ENCODE measurements at places on chromosomes 6 and 20. TPM values are rescaled to one million over a fixed set of nuclear protein-coding genes. Genes with fewer than 3 reads are reported as not detected.

The ELOVL4 gene
- 9.0 TPM for total RNA-seq

The CTSZ gene
- 123 TPM for total RNA-seq

The BMP5 gene
- not detected for total RNA-seq

The SYNJ2 gene
- 15.7 TPM for total RNA-seq

The RNF146 gene
- total RNA-seq, result 16.8 TPM

DNA sequence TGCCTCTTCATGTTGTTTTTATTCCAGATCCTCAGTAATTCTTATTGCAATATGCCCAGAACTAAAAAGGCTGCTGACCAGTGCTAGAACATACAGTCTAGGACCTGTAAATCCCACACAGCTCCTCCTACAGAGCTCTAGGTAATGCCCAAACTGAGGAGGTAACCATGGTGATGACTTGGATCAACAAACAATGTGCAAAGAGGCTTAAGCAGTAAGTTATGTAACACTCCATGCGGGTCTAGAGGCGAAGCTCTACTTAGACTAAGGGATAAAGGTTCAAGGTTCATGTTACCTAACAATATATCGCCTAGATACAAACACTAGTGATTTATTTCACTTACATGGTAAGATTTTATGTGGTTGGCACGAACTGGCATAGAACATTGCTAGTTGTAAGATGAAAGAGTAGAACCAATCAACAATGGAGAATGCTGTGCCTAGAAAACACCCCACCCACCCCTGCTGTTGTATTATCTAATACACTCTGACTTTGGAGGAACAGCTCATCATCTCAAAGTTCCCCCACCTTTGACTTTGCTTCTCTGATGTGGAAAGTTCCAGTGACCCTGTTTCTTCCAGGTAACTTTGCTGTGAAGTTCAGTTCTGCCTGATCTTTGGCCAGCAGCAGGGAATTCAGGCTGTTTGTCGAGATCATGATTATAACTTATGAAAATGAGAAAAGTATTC lies 242.4 kb downstream of the ALDH8A1 start:
- DNase-seq, result peak; percentile 44

- no peak for DNase-seq
Observed at GRCh38 chr6:155389130-155389529, 66.5 kb downstream of the NOX3 start.

DNA sequence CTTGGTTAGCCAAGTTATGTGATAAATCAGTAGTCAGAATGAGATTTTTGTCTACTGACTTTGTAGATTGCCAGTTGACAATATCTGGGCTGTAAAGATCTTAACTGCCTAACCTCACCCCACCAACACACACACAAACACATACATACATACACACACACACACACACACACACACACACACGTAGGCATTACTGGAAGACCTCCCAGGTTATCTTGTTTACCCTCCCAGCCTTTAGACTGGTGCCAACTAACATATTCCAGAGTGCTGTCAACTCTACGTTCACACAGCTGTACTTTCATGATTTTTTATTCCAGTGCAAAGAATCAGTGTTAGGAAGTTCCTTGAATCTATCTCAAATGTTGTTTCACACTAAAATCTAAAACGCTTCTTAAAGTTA lies 38.9 kb downstream of the BMP5 start:
- no peak for DNase-seq

The SLCO4A1 gene
- total RNA-seq, result 2.3 TPM

DNA sequence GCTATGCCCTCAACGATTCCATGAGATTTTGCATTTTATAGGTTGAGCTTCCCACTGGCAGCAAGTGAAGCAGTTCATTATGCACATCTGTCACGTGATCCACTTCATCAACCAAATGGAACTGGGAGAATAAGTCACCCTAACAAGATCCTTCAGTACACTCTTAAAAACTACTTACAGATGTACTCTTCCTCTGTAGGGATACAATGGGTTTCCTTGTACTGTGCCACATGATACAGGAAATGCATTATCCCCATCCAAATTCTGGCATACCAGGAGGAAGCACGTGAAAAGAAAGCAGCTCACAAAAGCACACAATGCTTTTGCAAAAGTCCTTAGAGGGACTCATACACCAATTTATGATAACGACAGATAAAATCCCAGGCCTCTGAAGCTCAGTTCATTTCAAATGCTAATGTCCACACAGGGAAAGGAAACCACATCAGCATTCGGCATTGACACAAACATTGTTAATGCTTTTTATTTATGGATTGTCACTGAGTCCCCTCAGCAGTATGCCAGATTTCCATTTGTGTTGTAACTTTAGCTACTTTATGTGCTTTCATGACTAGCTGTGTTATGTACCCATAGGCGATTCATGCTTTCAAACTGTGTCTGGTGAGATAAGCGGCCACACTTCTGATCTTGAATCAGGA lies 58.1 kb upstream of the REV3L start:
- no peak for DNase-seq

DNA sequence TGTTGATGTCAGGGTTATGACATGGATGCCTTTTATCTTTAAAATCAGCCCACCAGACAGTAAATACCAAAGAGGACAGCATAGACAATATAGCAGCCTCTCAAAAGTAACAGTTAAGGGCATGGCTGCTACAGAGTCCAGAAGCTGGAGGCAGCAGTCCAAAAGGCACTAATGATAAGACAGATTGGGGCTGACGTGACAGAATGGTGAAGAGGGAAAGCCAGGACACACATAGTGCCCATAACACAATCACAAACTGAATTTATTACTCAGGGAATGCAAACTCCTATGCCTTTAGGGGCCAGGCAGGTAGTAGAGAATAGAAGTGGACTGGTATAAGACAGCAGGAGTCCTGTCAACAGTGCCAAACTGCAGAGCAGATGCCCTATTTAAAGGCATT lies 40.7 kb downstream of the TP53INP2 start:
- DNase-seq, result no peak

DNA sequence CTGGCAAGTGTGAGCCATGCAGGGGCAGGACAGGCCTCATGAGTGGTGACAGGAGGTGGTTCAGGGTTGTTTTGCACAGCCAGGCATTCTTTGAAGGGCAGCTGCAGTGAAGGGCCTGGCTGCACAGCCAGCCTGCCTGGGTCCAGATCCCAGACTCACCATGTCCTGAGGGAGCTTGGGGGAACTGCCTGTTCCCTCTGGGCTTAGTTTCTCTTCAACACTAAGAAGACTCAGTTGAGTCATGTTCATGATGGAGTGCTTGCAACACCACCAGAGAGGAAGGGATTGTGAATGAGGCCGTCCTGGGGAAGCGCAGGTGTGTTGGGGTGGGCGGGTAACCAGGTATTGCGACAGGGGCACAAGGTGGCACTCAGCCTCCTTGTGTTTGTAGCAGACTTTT lies 102.4 kb downstream of the CDH26 start:
- DNase-seq, result peak; percentile 40

DNA sequence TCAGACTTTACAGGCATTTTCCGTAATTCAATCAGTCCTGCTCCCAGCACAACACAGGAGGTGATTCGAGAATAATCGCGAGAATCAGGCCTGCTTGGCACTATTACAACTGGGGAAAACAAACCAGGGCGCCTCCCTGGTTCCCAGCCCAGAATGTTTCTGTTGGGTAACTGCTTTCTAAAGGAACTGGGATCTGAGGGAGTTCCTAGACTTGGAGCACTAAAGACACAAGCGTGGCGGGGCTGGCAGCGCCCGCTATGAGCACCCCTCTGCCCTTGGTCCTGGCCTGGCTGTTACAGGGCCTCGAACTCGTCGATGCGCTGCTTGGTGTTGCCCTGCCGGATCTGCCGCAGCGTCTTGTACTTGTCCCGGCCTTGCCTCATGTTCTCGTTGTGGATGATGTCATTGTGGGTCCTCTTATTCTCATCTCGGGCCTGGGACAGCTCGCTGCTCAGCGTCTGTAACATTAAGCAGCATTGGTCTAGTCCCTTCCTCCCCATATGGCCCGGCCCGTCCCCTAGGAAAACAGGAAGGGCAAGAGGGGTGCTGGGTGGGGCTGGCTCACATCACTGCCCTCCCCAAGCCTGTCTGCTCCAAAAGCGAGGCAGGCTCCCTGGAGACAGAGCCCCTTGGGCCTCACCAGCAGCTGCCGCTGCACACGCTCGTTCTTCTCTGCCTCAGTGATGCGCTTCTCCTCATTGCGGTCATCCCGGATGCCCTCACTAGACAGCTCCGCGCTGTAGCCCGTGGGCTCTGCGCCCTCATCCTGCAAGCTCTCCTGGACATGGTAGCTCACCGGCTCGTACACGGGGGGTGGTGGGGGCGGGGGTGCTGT lies 52.3 kb downstream of the EZR start:
- DNase-seq, result no peak

GRCh38 chr6:30541515-30542403 lies 14.5 kb downstream of the GNL1 start:
- DNase-seq, result no peak

DNA sequence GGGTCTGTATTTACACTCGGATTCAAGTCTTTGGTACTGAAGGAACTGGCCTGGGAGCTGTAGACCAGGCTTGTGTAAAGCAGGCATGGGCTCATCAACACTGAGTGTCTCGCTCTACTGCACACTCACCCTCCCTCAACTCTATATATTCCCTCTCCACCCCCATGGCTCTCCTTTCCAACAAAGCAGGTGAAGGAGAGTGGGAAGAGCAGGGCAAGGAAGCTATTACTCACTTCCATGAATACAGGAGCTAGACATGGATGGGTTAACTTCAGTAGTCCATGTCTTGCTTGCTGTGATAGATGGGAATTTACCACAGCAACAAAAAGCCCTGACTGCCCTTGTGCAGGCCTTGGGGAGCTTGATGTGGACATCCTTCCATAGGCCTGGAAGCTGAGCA lies 20.7 kb upstream of the SLC2A12 start:
- DNase-seq, result no peak

- DNase-seq, result no peak
Observed at GRCh38 chr6:70282919-70283461, 19.9 kb downstream of the COL9A1 start.

DNA sequence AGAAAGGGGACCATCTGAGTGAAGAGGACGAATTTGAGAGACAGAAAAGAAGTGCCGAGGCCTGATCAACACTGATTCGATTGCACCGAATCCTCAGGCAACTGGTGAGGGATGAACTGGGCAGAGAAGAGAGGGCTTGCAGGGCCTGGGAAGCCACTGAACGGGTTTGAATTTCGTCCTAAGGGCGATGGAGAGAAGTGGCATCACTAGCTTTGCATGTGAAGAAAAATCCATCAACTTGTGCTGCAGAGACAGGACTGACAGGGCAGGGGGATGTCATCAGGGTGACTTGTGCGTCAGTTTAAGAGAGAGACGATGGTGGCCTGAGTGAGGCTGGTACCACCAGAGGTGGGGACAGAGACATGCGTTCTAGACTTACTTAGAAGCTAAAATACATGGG lies 73.7 kb upstream of the SLC22A23 start:
- DNase-seq, result no peak

The CCN2 gene
- 57.2 TPM for total RNA-seq

The PRRT1 gene
- 0.37 TPM for total RNA-seq

GRCh38 chr6:118240878-118241528 lies 307.1 kb upstream of the PLN start:
- no peak for DNase-seq

- no peak for DNase-seq
Observed at GRCh38 chr20:43963872-43964791, 49.5 kb downstream of the TOX2 start.

GRCh38 chr20:13717631-13718044 lies 67.1 kb downstream of the ESF1 start:
- DNase-seq, result no peak

DNA sequence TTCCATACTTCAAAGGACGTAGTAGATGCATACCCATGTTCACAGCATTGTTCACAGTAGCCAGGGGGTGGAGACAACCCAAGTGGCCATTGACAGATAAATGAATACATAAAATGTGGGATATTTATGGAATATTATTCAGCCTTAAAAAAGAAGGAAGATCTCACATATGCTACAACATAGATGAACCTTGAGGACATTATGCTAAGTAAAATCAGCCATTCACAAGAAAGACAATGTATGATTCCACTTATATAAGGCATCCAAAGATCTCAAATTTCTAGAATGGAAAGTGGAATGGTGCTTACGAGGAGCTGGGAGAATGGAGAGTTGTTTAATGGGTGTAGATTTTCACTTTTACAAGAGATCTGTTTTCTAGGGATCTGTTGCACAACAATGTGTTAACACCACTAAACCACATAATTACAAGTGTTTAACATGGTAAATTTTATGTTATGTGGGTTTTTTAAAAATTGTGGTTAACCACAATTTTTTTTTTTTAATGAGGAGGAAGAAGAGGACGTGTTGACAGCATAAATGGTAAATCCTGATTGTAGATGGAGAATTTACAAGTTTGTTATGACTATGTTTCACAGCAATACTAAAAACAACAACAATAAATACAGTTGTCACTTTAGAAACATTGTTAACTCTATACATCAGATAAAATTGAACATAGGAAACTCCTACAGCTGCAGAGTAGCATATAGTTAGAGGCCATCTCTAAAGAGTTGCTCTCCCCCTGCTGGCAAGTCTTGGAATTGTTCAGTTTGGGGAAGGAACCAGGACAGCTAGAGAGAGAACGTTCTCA lies 41.6 kb downstream of the CCN2 start:
- DNase-seq, result peak; percentile 56

DNA sequence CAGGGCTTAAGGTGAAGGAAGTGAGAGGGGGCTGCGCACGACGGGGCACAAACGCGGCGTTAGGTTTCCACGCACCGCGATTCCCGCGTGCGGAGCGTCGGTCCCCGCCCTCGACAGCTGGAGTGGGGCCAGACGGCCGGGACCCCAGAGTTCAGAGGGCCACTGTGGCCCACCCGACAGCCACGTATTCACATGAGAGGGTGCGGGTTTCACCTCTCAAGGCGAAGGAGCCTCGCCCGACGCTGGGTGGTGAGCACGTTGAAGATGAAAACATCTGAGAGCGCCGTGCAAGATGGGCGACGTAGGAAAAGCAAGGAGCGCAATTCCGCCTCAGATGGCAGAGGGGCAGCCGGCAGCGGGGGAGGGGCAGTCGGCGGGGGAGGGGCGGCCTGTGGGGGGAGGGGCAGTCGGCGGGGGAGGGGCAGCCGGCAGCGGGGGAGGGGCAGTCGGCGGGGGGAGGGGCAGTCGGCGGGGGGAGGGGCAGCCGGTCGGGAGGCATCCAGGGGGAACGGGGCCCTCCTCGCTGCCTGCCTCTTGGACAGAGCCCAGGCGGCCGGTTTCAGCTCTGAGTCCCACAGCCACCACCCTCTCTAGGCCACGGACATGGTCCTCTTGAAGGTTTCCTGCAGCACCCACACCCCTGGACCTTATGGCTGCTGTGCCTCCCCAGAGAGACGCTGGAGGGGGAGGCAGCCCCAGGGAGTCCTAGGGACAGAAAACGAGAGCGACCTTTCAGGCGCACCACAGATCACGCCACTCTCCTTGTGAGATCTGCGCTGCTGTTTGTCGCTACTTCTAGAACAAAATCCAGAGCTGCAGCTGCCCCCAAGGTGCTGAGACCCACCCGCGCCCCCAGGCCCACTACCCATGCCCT lies 113.7 kb downstream of the DLL1 start:
- DNase-seq, result no peak

Measured in foreskin keratinocyte (primary cell).